ENCODE measurements at places on chromosomes 16 and 17.

DNA sequence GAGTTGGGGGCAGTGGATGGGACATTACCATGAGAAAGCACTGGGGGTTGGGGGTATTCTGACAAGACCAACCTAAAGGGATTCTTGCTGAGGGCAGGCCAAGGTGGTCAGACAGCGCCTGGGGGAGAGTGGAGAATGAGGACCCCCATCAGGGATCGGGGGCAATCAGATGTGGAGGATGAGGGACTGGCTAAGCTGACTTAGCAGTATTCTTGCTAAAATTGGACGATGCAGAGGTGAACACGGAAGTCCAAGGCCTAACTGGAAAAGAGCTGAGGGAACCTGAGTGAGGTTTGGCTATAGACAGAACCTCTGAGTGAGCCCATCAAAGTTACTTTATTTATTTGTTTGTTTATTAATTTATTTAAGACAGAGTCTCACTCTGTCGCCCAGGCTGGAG, 9.2 kb downstream of the QPRT start:
- DNase-seq: no peak

GRCh38 chr17:72913142-72913682, 179.3 kb downstream of the SLC39A11 start:
- DNase-seq: no peak

GRCh38 chr16:50591800-50592771, 43.9 kb downstream of the NKD1 start:
- no peak for DNase-seq

GRCh38 chr16:25689137-25689836, 2.5 kb upstream of the HS3ST4 start:
- DNase-seq: no peak

DNA sequence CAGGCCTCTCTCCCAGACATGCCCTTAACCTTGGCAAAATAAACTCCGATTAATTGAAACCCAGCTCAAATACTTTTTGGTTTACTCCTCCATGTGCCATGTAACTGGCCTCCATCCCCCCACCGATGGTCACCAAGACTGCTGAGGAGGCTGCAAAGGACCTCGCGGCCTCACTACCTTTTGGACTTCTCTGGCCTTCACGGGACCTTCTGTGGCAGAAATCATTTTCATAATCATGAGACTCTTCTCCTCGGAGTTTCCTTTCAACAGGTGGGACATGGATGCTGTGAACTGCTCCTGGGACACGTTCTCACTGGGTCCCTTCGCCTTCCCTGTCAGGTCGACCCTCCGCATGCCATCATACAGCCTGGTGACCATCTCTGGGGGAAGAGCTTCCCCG, 9.0 kb downstream of the MEAK7 start:
- DNase-seq: no peak

GRCh38 chr16:1766701-1767100, 4.6 kb downstream of the NME3 start:
- no peak for DNase-seq

- no peak for DNase-seq
These were observed 39.2 kb upstream of the MAF start for GRCh38 chr16:79639576-79640311.

- peak; percentile 77 for DNase-seq
These were observed 29.2 kb downstream of the GNA13 start for GRCh38 chr17:65027305-65027704.

DNA sequence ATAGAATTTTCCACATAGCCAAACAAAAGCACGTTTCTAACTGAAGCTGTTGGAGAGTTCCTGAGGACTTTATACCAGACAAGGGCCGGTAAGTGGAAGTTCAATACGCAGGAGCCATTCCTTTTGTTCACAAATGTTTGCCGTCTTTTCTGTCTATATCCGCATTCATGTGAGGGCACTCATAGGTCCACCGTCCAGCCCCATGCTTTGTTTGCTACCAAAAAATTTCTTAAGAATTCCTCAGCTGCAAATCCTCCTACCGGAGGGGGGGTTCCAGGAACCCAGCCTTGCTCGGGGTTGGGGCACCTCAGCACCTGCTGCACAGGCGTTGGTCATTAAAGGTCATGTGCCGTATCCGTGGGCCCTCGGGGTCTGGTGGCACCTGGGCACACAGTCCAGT, 276.8 kb downstream of the SEC14L1 start:
- DNase-seq: no peak

- DNase-seq: no peak
These were observed 41.6 kb downstream of the USP10 start for GRCh38 chr16:84741340-84741830.

- peak; percentile 80 for DNase-seq
These were observed 24.2 kb downstream of the CYB5B start for GRCh38 chr16:69448470-69449193.

- DNase-seq: peak; percentile 84
These were observed 18.6 kb downstream of the HSBP1 start for GRCh38 chr16:83826146-83826913.

GRCh38 chr16:78929841-78930240, 670.7 kb downstream of the MAF start:
- DNase-seq: no peak

DNA sequence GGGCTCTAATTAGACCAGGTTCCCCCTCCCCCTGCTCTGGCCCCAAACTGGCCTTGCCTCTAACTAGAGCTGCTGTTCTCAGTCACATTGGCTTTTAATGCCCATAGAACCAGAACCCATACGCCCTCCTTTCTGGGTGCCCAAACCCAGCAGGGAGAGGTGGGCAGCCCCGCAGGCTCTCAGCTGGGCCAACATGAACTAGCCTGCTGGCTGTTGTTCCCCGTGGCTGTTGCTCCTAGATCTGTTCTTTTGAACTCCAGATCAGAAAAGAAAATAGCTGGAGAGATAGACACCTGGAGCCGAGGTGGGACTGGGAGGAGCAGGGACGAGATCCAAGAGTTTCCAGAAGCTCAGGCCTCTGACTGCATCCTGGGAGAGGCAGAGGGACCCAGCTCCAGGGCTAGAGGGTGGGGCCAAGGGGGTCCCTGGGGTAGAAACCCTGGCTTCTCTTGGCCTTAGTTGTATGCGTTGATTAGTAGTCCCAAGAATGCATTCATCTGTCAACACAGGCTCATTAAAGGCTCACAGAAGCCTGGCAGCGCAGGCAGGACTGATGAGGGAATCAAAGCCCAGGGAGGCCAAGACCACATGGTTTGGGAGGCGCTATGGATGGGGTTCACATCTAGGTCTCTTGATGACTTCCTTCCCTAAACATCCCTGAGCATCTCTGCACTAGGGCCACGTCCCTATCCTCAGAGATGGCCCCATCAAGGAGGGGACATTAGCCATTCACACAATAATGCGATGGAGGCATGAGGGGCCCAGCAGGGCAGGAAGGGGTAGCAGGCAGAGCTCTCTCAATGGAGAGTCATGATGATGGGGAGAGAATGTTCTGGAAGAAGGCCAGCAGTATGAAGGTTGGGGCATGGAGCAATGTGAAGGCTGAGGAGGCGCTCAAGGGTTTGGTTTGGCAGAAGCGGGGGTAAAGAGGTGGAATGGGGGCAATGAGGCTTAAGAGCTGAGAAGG, 1.3 kb upstream of the CPSF4L start:
- no peak for DNase-seq

- no peak for DNase-seq
These were observed 20.1 kb upstream of the ALDH3A1 start for GRCh38 chr17:19768046-19768782.

DNA sequence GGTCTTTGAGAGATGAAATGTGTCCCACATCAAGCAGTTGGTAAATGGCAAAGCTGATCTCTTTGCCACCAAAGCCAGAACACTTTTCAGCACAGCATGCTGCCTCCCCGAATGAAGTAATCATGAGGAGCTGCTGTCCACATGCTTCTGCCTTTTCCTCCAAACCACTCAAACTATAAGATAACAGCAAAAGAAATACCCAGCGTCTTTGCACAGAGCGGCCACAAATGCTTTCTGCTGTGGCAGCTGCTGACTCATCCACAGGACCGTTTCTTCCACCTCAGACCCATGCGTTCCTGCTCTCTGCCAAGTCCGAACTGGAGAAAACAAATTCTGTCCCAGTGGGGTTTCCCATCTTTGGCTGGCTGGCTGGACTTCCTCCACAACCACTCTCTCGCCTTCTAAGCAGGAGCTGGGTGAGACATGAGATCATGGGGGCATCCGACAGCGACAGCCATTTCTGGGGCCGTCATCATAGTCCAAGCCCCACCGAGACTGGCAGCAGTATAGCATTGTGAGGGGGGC, 27.1 kb downstream of the TBC1D3B start:
- DNase-seq: peak; percentile 88

GRCh38 chr16:3968551-3968950, 88.0 kb upstream of the CREBBP start:
- no peak for DNase-seq

DNA sequence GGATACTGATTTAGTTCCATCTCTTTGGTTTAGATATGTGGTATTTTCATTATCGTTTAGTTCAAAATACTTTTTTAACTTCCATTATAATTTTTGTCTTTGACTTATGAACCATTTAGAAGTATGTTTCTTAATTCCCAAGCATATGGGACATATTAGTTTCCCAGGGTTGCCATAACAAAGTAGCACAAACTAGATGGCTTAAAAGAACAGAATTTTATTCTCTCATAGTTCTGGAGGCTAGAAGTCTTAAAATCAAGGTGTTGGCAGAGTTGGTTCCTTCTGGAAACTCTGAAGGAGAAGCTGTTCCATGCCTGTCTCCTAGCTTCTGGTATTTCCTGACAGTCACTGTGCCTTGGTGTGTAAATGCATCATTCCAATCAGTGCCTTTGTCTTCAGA, 291.5 kb upstream of the AXIN2 start:
- no peak for DNase-seq

DNA sequence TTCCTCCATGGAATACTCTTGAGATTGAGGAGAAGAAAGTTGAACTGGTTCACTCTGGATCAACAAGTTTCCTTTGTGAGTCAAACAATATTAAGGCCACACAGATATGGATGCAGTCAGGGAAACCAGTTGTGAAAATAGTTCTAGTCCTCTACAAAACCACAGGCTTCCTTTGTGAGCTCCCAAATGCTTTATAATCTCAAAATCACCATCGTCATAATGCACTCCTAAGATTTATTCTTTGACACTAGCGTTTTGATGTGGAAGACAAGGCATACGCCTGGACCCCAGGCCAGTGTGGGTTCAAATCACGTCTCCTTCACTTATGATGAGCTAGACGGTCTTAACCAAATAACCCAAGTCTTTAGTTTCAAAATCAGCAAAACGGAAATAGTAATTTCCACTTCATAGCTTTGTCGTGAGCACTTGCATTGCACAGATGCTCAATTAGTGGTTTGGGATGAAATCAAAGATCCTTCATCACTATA, 142.6 kb downstream of the STX8 start:
- DNase-seq: peak; percentile 66

GRCh38 chr16:29898804-29899515, 390 bp downstream of the SEZ6L2 start:
- no peak for DNase-seq

- DNase-seq: no peak
These were observed 24.6 kb upstream of the WFDC1 start for GRCh38 chr16:84270071-84270470.

GRCh38 chr17:49901460-49902331, 53.8 kb upstream of the TAC4 start:
- DNase-seq: no peak
